ENCODE measurements at places on chromosomes 6 and 20.

DNA sequence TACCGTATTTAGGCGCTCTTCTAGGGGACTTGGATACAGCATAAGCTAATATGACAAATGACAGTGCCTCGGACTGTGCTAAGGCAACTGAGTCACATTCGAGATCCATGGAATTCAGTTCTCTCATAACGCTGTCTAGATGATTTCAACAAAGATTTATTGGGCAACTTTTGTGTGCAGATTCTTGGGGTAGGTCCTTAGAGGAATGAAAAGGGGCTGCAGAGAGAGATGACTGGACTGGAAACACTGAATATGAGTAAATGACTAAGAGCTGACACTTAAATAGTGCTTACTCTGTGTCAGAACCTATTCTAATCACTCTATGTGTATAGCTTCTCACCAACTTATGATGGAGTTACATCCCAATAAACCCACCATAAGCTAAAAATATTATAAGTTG is 36.4 kb upstream of the MARCKS start:
- no peak for DNase-seq

DNA sequence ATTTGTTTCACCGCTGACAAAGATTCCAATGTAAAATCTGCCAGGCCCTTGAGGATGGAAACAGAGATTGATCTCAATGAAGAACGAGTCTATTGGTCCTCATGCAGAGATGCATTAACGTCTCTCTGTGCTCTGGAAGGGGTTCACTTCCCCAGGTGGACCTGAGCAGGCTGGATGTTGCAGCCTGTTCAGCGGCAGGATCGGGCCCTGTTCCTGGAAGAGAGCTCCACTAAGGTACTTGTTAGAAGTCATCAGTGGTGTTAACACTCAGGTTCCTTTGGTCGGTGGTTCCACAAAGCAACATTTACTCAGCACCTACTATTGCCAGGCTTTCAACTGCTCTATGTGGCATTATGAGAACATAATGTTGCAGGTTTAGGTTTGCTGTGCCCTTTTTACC is 107.5 kb downstream of the TCP11 start:
- DNase-seq = no peak

DNA sequence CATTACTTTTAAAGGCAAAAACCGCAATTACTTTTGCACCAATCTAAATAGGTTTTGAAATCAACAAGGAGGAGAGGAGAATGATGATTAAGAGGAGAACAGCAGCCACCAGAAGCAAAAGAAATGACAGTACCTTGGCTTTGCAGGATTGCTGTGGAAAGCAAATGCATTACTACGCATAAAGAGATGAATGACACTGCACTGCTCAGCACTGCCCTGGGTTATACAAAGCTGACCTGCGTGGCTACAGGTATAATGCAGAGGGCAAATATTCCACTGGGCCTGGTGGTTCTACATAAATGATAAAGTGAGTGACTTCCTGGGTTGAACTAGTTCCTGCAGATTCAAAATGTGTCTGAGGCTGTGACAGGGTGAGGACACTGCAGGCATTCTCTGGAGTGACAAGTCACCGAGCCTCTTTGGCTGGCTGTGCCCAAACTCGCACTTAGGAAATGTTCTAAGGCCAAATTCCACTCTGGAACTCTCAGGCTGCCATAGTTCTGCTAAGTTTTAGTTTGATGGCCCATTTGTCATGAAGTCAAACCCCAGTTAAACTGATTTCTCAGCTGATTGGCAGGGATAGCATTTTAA is 78.6 kb downstream of the INSM1 start:
- no peak for DNase-seq

- DNase-seq = no peak
Measured at GRCh38 chr6:150304429-150304828, 64.4 kb upstream of the IYD start.

DNA sequence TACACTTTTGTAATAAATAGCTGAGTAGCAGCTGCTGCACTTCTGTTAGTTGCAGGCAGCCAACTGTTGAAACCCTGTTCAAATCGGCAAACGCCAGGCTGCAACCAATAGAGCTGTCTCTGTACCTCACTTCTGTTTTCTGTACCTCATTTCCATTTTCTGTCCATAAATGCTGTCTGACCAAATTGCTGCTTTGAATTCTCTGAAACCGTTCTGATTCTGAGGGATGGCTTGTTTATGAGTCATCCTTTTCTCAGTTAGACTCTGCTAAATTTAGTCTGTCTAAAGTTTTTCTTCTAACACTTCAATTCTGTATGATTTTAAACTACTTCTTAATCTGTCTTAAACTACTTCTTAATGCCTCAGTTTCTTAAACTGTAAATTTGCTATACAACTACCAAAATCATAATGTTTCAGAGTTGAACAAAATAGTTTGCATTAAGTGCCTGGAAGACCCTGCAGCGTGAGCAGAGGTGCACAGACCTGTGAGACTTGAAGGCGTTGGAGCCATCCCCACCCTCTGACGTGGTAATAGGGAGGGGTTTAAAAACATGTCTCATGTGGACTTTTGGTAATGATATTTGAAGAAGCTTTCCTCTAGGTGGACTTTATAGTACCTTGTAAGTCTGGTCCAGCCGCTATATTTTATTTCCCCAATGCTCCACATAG is 9.6 kb downstream of the BTNL2 start:
- no peak for DNase-seq

- DNase-seq = peak; percentile 66
Measured at GRCh38 chr6:117547688-117548621, 54.4 kb downstream of the GOPC start.

DNA sequence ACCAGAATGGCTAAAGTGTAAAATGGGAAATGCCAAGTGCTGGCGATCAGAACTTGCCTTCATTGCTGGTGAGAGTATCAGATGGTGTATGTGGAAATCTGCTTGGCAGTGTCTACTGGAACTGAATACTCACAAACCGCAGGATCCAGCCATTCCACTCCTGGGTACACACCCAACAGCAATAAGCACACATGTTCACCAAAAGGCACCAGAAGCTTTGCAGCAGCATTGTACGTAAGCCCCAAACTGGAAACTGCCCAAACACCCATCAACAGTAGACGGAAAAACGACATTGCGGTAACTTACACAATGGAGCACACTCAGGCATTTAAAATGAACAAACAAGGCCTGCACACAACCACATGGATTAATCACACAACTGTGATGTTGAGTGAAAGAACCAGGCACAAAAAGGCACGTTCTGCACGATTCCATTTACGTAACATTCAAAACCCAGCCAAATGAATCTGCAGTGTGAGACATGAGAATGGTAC is 37.3 kb upstream of the BPIFA2 start:
- no peak for DNase-seq

- no peak for DNase-seq
Measured at GRCh38 chr20:933029-933428, 16.9 kb upstream of the ANGPT4 start.

DNA sequence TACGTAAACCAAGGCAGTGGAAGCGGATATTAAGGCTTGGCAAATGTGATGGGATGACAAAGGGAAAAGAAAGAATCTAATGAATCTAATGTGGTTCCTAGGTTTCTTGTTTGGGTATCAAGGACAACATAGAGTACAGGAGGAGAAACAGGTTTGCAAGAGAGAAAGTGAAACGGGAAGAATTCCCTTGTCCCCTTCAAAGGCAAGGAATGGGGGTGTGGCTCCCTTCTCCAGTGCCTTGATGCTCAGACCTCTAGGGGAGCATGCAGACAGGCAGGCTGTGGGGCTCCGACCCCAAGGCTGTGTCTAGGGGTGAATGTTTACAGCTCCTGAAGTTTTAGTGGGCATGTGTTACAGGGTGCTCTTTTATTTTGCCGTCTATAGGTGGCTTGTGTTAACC is 317.5 kb upstream of the HSF2 start:
- no peak for DNase-seq

- no peak for DNase-seq
Measured at GRCh38 chr6:108689272-108690161, 128.8 kb downstream of the FOXO3 start.

DNA sequence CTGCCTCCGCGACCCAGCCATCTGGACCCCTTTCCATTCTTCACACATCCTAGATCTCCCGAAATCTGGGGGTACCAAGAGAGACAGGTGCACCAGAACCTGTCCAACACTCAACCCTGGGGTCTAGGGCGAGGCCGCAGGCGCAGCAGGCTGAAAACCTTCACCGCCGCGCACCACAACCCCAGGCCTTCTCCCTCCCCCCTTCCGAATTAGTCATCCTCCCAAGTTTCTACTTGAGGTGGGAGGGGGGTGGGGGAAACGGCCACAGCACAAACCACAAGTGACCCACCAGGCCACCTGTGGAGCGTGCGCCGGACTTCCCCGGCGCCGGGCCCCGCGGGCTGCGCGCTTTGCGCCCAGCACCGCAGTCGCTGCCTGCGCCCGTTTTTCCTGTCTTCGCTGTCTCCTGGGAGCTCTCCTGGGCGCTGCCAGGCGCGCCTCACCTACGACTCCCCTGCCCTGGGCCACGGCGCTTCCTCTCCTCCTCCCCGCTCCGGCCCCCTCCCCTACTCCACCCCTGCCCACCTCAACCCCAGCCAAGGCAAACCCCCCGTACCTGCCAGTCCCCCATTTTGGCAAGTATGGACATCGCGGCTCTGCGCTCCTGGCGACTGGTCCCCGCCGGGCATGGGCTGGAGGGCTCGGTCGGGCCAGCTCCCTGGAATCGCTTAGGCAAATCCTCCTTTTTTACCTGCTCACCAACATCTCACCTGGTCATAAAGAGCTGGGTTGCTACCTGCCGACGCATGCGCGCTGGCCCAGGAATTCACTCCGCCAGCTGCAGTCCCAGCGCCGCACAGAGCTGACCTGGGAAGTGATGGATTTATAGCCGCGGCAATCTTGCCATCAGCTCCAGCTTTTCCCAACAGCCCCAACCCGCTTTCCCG is 4.2 kb upstream of the TFAP2A start:
- no peak for DNase-seq

GRCh38 chr6:124694139-124694705 is 268.0 kb upstream of the RNF217 start:
- no peak for DNase-seq

GRCh38 chr6:125201961-125202729 is 48.6 kb downstream of the TPD52L1 start:
- no peak for DNase-seq

DNA sequence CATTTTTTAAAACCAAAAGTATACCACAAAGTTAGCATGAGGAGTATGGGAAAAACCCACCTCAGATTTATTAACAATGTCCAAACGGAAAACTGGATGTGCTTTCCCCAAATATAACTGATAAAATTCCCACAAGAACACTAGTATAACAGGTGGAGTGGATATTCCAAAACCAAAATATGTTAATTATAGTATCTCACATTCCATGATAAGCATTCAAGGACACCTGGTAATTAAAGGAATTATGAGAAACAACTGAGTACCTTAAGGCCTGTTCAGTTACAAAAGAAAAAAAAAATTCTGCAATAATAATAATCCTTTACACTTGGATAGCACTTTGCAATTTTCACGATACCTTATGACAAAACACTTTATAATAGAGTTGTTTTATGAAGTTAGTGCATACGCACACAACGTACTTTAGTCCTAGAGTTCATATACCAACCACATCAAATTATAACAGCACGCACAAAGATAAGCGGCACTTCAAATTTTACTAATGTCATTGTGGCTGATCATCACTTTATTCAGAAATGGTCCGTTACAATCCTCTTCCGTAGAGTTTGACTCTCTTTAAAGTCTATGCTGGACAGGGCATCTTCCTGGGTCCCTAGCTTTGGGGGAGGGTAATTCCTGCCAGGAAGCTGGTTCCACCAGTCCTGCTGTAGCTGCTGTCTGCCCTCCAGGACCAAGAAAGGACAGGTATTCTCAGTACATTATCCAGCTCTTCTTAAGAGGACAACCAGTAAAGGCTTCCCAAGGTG is 1.7 kb downstream of the CDK19 start:
- DNase-seq = no peak

DNA sequence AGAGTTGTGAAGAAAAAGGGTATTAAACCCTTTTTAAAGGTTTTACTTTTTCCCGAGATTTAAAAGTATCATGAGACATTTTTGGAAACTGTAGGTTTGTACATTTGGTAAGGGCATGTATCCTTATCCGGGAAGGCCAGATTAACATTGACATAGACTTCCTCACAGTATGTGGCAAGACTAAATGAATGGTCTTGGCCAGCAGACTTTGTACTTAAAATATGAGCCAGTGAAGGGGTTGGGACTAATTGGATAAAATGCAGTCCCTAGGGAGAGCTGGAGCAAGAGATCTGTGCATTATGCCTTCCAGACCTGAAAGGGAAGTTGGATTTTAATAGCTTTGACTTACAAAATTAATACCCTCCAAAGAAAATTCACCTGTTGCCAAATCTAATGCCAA is 60.4 kb upstream of the CCN2 start:
- no peak for DNase-seq

DNA sequence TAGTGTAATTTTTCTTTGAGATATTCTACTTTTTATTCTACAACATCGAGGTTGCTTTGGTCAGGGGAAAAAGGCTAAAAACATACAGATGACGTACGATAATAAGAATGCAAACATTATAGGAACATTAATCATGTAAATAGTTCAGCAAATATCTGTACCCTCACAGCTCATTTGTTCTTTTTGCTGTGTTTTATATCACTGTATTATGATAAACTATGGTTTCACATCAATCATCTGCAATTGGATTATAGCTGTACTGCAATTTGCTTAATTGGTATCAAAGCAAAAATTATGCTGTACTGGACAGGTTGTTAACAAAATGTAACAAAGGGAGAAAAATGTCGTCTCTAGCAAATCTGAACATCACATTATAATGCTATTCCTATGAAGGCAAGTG is 597.1 kb downstream of the EPHA7 start:
- no peak for DNase-seq

GRCh38 chr6:153129873-153130514 is 1.1 kb downstream of the RGS17 start:
- no peak for DNase-seq

DNA sequence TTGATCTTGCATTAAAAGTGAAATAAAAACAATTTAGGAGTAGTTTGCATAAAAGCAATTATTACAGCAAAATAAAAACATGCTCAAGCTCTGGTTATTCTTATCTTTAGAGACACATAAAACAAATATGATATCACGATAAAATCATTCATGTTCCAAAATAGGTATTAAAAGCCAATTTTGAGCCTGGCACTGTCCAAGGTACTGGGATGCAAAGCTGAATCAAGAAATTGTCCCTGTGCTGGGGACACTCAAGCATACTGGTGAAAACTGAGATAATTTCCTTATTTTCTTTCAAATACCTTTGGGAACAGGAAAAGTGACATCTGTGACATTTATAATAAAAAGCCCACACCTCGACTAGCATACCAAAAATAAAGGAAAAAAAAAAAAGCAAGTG is 931 bp upstream of the MTCL3 start:
- peak; percentile 25 for DNase-seq

DNA sequence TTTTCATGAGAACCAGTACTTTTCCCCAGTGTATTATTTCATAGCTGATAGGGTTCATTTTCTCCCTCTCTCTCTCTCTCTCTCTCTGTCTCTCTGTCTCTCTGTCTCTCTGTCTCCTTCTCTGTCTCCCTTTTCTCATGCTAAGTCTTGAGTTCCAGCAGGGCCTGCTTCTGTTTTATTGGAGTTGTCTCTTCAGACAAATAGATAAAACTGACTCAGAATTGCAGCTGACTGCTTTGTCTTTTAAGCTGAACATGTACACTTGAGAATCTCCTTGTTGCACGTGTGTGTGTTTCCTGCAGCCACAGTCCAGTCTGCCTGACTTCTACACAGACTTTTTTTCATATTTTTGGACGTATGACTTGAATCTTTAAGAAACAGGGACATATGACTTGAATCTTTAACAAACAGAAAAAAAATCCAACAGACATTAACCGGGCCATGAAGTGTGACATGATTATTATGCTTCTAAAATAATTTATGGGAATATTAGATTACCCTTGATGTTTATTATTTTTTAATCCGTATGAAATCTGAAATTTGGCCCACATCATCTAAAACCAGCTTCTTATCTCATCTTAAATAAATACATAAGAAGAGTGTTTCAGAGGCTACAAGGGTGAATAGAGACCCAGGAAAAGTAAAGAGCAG is 71.5 kb downstream of the JAG1 start:
- DNase-seq = no peak

All from CD4-positive, alpha-beta T cell treated with Interleukin-17A for 1 hour (primary cell).